ENCODE measurements at places on chromosomes 2 and 18. TPM values are rescaled to one million over a fixed set of nuclear protein-coding genes. Genes with fewer than 3 reads are reported as not detected.

Gene GEN1
- 21.6 TPM for total RNA-seq

Gene DYSF
- total RNA-seq = 0.16 TPM

Gene NOSTRIN
- 0.32 TPM for total RNA-seq

Gene MBD5
- total RNA-seq = 8.9 TPM

Gene SLC35F6
- 12.5 TPM for total RNA-seq

Gene SERPINB3
- not detected for total RNA-seq

Gene CFAP65
- total RNA-seq = not detected

Gene UGT1A3
- total RNA-seq = not detected

Data from activated T-cell treated with anti-CD3 and anti-CD28 coated beads, Interleukin-2, amount 50 U/mL, for 4 hours (primary cell).